Calu3 (cell line): ENCODE measurements at places on chromosomes 4 and X.

GRCh38 chr4:145755802-145756201 lies 75.9 kb downstream of the C4orf51 start:
- H3K36me3 ChIP-seq: peaks cover 4% of the 10 kb centered on the region
- no peaks in the 10 kb centered on the region for H3K27me3 ChIP-seq
- no peaks in the 10 kb centered on the region for H3K4me1 ChIP-seq
- H3K27ac ChIP-seq: no peak overlapping the region

DNA sequence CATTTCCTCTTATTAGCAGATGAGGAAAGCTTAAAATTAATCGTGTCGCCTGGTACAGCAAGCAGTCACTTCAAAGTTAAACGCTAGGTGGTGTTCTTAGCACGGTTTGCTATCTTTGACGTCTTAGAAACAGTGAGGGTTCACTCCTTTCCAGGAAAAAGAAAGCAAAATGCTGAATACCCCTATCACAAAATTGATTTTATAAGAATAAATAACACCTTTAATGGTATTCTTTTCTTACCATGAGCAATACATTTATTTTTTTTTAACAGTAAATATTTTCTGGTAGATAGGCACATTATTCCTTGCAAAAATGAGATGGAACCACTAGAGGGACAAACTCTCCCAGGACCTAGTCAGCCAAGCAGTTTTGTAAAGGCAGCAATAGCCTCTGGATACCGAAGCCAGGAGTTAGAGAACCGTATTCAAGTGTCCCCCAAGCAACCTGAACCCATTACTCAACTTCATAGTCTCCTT lies 153.9 kb downstream of the KDR start:
- no peaks in the 10 kb centered on the region for H3K27me3 ChIP-seq
- H3K36me3 ChIP-seq: no peaks in the 10 kb centered on the region

DNA sequence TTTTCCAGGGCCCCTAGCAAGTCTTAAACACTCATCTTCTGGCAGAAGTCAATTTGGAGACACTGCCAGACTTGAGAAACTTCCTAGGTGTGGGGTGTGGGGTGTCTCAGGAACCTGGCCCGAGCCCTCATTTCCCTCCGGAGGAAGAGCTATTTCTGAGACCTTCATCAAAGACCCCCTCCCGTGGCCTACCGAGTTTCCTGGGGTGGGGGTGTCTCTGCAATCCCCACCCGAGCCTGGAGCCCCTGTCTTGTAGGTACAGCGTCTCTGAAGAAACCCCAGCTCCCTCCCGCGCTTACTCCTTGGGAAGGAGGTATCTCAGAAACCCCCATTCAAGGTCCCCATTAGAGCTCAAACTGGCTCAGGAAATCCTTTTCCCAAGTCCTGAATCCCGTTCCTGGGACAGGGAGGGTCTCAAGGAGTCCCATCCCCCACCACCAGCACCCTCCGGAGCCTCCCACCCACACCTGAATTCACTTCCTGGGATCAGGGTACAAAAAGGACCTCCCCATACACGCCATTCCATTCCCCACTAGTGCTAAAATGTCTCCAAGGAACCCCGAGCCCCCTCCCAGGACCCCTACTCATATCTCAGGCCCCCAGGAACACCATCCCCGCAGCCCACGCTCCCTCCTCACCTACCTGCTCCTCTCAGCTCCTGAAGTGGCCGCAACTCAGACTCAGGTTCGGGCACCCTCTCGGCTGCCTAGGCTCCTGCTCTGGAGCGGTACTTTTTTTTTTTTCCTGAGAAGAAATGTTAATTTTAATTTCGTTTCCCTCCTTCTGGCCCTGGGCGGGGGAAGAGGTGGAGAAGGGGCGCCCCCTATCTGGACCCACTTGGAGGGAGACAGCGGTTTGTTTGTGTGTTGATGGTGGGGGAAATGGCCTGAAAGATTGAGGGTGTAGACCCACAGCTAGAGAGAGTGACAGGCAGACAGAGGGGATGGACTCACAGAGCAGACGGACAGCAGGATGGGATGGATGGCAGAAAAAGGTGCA lies 1.1 kb downstream of the SLC38A5 start:
- no peak overlapping the region for H3K4me3 ChIP-seq
- H3K27ac ChIP-seq: no peak overlapping the region
- H3K27me3 ChIP-seq: peaks cover 41% of the 10 kb centered on the region
- no peak for DNase-seq
- H3K4me1 ChIP-seq: peaks cover 3% of the 10 kb centered on the region

- no peaks in the 10 kb centered on the region for H3K27me3 ChIP-seq
- no peak overlapping the region for H3K4me3 ChIP-seq
- peaks cover 13% of the 10 kb centered on the region for H3K4me1 ChIP-seq
These were observed 835.5 kb downstream of the PDHA2 start for GRCh38 chr4:96675416-96675815.

DNA sequence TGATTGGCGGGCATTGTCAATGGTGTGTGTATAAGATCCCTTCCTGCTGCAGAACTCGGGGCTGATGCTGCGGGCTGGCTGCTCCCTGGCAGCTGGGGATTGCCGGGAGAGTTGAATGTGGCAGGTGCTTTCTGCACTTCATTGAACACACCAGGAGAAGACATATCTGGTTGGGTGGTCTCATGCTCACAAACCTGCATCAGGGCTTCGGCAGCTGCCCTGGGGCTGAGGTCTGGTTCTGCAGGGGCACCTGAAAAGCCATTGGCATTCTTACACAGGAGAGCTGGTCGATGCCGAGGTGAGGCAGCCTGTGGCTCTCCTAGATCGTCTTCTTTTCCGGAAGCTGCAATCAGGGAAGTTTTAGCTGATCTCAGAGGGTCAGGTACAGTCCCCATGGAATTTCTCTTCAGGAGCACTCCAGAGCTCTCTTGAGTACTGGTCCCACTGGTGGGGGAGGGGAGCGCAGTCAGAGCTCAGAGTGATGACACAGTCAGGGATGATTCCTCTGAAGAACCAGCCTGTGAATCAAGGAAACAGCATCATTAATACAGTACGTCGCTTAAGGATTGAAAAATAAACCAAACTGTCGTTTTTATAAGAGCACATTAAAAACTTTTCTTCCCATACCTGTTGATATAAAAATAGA lies 57.8 kb downstream of the GPRIN3 start:
- H3K36me3 ChIP-seq: no peaks in the 10 kb centered on the region
- no peak overlapping the region for H3K27ac ChIP-seq
- H3K4me3 ChIP-seq: no peak overlapping the region
- DNase-seq: no peak
- H3K27me3 ChIP-seq: no peaks in the 10 kb centered on the region

DNA sequence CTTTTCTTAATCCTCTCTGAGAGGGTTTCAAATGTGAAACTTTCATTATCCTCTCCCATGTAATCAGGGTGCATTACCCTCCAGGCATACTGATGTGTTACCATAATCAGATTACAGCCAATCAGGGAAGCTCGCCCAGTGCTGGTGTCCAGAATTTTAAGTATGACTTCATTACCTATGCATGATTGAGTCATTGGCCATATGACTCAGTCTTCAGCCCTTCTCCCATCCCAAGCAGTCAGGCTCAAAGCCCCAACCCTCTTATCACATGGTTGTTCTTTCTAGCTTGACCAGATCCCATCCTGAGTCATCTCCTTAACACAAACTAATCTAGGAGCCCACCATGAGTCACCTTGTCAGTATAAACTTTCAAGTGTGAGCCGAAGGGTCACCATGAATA lies 1668.1 kb upstream of the AGA start:
- no peaks in the 10 kb centered on the region for H3K27me3 ChIP-seq
- no peak overlapping the region for H3K27ac ChIP-seq
- peak; percentile 9 for DNase-seq
- H3K4me3 ChIP-seq: no peak overlapping the region
- no peaks in the 10 kb centered on the region for H3K36me3 ChIP-seq

DNA sequence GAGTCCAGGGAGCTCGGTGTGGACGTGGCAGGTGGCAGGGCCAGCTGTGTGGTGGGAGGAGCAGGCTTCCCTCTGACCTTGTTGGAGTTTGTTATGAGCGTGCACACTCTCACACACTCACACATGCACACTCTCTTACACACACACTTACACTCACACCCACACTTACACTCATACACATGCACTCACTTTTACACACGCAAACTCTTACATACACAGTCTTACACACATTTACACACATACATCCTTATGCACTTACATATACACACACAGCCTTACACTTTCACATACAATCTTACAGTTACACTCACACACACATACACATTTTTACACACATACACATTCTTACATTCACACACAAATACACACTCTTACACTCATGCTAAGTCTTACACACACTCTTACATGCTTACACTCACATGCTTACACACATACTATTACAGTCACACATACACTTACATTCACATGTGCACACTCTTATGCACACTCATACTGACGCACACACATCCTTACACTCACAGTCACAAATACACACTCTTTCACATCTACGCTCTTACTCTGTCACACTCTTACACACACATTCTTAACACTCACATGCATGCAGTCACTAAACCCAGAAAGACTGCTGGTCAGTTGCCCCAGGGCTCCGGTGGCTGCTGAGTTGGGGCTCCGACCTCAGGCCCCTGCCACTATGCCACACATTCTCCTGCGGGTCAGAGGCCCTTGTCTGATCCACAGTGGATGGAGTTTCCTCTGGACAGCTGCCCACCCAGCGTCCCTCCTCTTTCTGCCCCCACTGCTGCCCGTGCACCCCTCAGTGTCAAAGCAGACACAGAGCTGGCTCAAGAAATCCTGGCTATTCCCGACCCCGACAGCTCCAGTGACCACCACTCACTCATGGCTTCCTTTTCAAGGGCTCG lies 95.8 kb downstream of the ADRA2C start:
- H3K4me1 ChIP-seq: no peaks in the 10 kb centered on the region
- no peak for DNase-seq
- H3K27me3 ChIP-seq: peaks cover 36% of the 10 kb centered on the region
- H3K27ac ChIP-seq: no peak overlapping the region

GRCh38 chr4:151402145-151402865 lies 6.7 kb upstream of the FHIP1A start:
- no peak overlapping the region for H3K27ac ChIP-seq
- no peaks in the 10 kb centered on the region for H3K27me3 ChIP-seq
- no peaks in the 10 kb centered on the region for H3K36me3 ChIP-seq
- H3K4me3 ChIP-seq: no peak overlapping the region

GRCh38 chrX:100404851-100405250 lies 5.2 kb downstream of the PCDH19 start:
- no peak overlapping the region for H3K4me3 ChIP-seq
- no peak overlapping the region for H3K27ac ChIP-seq
- peaks cover 3% of the 10 kb centered on the region for H3K36me3 ChIP-seq
- DNase-seq: no peak
- no peaks in the 10 kb centered on the region for H3K4me1 ChIP-seq
- peaks cover 41% of the 10 kb centered on the region for H3K27me3 ChIP-seq

- H3K4me1 ChIP-seq: no peaks in the 10 kb centered on the region
- no peaks in the 10 kb centered on the region for H3K27me3 ChIP-seq
- no peak for DNase-seq
- H3K36me3 ChIP-seq: peaks cover 38% of the 10 kb centered on the region
These were observed 19.3 kb upstream of the UBA1 start for GRCh38 chrX:47174376-47174775.

GRCh38 chr4:100547541-100548199 lies 29.8 kb upstream of the EMCN start:
- H3K36me3 ChIP-seq: no peaks in the 10 kb centered on the region
- H3K4me1 ChIP-seq: no peaks in the 10 kb centered on the region
- no peak for DNase-seq
- no peak overlapping the region for H3K4me3 ChIP-seq
- no peak overlapping the region for H3K27ac ChIP-seq
- no peaks in the 10 kb centered on the region for H3K27me3 ChIP-seq

DNA sequence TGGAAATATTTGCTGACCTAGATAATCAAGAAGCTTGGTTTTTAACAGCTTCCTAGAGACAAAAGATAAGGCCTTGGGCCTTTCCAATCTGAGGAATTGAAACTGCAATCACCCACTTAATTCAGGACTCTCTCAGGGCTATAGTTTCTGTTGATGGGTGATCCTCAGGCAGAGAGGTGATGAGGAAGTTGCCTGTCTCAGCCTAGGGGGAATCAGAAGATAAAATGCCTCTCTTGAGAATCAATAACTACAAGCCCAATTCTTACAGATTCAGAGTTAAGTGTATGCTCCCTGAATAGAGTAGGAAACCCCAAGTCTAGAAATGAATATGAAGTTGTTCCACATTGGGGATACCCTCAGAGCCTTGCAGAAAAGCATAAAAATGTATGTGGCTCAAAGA lies 45.5 kb downstream of the NFKB1 start:
- DNase-seq: no peak
- no peak overlapping the region for H3K4me3 ChIP-seq
- no peak overlapping the region for H3K27ac ChIP-seq
- H3K4me1 ChIP-seq: peaks cover 1% of the 10 kb centered on the region
- H3K36me3 ChIP-seq: peaks cover 4% of the 10 kb centered on the region

GRCh38 chr4:14336656-14337055 lies 665.6 kb upstream of the CPEB2 start:
- no peak overlapping the region for H3K4me3 ChIP-seq
- H3K27ac ChIP-seq: no peak overlapping the region
- no peaks in the 10 kb centered on the region for H3K36me3 ChIP-seq
- H3K27me3 ChIP-seq: no peaks in the 10 kb centered on the region

- DNase-seq: peak; percentile 18
- H3K36me3 ChIP-seq: no peaks in the 10 kb centered on the region
- H3K27ac ChIP-seq: no peak overlapping the region
- no peaks in the 10 kb centered on the region for H3K27me3 ChIP-seq
These were observed 154.6 kb upstream of the MAGEB2 start for GRCh38 chrX:30060718-30061117.

DNA sequence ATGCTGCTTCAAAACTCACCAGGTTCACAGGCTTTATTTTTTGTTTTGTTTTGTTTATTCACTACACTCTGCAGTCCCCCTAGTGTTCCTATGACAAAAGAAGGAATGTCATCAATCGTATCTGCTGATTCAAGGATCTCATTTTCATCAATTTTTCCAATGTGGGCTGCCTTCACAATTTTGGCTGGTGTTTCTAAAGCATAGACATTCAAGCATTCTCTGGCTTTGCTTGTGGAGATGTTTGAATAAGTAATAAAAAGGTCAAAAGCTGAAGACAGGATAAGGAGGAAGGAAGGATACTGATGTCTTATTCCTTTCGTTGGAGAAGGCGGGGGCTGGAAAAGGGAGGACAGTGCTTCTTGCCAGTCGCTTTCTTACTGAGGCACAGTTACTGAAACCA lies 12.2 kb upstream of the KCNIP4 start:
- no peak overlapping the region for H3K27ac ChIP-seq
- no peaks in the 10 kb centered on the region for H3K4me1 ChIP-seq
- no peaks in the 10 kb centered on the region for H3K27me3 ChIP-seq
- no peaks in the 10 kb centered on the region for H3K36me3 ChIP-seq
- no peak overlapping the region for H3K4me3 ChIP-seq

DNA sequence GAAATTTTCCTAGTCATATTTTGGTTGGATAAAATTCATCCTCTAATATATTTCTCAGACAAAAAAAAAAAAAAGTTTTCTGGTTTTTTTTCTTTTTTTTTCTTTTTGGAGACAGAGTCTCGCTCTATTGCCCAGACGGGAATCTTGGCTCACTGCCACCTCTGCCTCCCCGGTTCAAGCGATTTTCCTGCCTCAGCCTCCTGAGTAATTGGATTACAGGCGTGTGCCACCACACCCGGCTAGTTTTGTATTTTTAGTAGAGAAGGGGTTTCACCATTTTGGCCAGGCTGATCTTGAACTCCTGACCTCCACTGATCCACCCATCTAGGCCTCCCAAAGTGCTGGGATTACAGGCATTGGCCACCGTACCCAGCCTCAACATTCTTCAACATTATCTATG lies 432.7 kb upstream of the PABPC4L start:
- H3K27me3 ChIP-seq: no peaks in the 10 kb centered on the region
- no peak overlapping the region for H3K4me3 ChIP-seq
- no peaks in the 10 kb centered on the region for H3K4me1 ChIP-seq
- no peak overlapping the region for H3K27ac ChIP-seq
- no peak for DNase-seq

- peak overlapping the region; percentile 88 for H3K27ac ChIP-seq
- peak overlapping the region; percentile 75 for H3K4me3 ChIP-seq
- DNase-seq: no peak
These were observed 118.7 kb downstream of the ZNF330 start for GRCh38 chr4:141339391-141339790.
